ENCODE measurements at places on chromosomes 13 and 19.

GRCh38 chr13:98765996-98766519 is 13.6 kb upstream of the SLC15A1 start:
- DNase-seq, result no peak

- no peak for DNase-seq
Observed at GRCh38 chr19:17135001-17135853, 59.6 kb downstream of the MYO9B start.

- DNase-seq, result no peak
Observed at GRCh38 chr19:38669552-38669951, 22.1 kb downstream of the ACTN4 start.

- no peak for DNase-seq
Observed at GRCh38 chr19:57560049-57560491, 407 bp upstream of the ZNF550 start.

DNA sequence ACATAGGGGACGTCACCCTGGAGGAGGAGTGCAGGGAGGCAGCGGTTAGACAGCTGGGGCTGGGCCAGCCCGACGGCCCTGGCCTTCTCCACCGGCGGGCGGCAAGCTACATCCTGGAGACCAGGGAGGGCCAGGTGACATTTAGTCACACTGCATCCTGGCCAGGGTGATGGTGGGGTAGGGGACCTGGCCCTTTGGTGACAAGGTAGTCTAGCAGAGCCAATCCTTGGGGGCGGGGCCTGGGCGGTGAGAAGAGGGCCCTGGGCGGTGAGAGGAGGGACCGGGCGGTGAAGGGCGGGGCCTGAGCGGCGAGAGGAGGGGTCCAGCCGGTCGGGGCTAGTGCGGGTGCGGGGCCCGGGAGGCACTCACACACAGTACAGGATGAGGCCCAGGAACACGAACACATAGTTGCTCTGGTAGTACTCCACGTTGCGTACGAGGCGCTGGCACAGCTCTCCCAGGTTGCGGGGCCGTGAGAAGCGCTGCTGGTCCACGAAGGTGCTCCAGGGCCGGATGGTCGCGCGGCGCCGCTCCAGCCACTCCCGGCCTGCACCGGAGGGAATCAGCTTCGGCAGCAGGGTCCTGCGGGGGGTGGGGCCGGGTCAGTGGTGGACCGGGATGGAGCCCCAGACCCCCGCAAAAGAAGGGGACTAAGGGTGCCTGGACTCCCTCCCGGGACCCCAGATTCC is 610 bp downstream of the RABAC1 start:
- peak; percentile 47 for DNase-seq

- no peak for DNase-seq
Observed at GRCh38 chr19:18415178-18415867, 3.9 kb upstream of the SSBP4 start.

DNA sequence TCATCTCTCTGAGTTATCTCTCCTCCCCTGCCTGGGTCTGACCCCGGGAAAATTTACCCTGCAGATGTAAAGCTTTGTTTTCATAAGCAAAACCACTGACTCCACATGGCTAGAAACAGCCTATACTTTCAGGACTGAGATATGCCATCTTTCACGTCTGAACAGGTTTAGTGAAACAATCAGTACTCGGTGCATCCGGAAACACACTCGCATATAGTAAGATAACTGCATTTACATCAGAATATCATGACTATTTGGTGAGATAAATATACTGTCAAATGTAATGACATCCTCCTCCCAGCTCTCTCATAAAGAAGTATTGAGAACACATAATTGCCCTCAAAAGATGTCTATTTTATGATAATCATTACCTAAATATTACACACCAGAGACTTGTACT is 172.8 kb downstream of the EFNB2 start:
- DNase-seq, result no peak

DNA sequence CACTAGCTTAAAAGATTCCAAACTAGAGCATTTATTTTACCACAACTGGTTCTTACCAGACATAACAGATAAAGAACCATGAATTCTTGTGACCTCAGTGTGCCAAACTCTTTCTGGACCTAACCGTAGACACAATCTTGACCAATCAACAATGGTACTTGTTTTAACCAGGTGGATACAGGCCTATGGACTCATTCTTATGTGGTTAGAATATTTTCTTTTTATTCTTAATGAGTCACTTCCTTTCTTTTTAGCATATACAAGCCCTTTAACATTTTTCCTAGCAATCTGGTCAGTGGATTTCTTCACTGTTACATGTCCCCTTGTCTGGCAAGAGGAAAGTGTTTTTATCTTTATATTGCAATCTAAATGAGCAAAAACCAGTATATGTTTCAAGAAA is 792.1 kb upstream of the SPRY2 start:
- no peak for DNase-seq

DNA sequence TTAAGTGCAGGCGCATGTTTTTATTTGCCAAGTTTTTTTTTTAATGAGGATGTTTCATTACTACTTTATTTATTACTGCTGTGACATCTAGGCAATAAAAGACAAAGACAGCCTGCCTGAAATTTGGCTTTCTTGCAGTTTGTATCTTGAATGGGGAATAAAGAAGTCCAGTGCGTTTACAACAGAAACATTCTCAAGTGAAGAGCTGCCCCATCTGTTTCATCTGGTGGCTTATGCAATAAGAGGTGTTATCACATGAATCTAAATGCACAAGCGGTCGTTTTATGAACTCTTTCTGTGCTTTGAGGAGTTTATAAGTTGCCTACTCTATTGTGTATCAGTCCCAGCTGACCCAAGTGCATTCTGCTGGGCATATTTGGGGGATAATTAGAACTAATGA is 12.6 kb upstream of the MAB21L1 start:
- DNase-seq, result no peak

DNA sequence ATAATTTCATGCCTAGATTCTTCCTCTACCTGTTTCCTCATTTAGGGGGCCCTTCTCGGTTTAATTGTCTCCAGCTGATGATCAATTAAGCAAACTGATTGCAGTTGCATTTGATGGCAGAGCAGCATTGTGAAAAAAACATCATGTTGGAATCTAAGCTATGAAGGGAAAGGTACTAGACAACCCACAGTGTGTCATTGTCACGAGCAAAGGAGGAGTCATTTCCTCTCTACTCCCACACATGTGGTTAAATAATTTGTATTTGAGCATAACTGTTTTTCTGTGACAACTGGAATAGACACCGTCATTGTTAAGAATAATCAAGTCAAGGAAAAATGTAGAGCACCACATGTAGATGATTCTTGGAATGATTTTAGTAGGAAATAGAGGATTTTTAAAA is 240.3 kb downstream of the DCT start:
- no peak for DNase-seq

- no peak for DNase-seq
Observed at GRCh38 chr13:94947392-94947791, 235.0 kb upstream of the SOX21 start.

- DNase-seq, result no peak
Observed at GRCh38 chr19:34208291-34208884, 36.1 kb downstream of the LSM14A start.

GRCh38 chr19:32816555-32817099 is 52.9 kb downstream of the SLC7A9 start:
- no peak for DNase-seq

GRCh38 chr19:35045667-35046300 is 4.3 kb downstream of the HPN start:
- no peak for DNase-seq

- no peak for DNase-seq
Observed at GRCh38 chr13:51758691-51759090, 45.3 kb downstream of the DHRS12 start.

DNA sequence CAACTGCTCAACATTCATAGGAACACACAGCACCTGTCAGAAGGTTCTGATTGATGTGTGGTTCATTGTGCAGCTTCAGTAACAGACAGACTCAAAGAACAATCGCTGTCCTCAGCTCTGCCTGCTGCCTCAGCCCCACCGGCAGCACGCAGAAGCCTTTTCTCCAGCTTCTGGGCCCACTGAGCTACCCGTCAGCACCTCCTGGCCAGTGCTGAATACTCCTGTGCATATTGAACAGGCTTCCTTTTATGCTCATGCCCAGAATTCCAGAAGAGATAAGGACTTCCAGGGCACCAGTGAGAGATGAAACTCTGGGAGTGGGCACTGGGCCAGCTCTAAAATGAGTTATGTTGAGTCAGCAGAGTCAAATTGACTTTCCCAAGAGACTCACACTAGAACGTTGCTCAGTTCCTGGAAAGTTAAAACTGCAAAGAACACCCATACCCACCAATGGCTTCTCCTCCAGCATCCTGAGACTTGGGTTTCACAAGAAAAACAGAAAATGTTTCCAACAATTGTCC is 119.3 kb downstream of the COL4A1 start:
- no peak for DNase-seq

All from stimulated activated CD4-positive, alpha-beta T cell treated with anti-CD3 and anti-CD28 coated beads, Interleukin-1b, Interleukin-23, amount 100 ng/mL, for 1 hour (primary cell).